ENCODE measurements at places on chromosomes 1 and 21. TPM values are rescaled to one million over a fixed set of nuclear protein-coding genes. Genes with fewer than 3 reads are reported as not detected.

The MTMR11 gene
- 0.34 TPM for total RNA-seq

The SLFNL1 gene
- total RNA-seq: 0.17 TPM

The GPR161 gene
- total RNA-seq: 19.4 TPM

The CDCA8 gene
- total RNA-seq: 1.5 TPM

The WRAP73 gene
- total RNA-seq: 16.3 TPM

The ATP1B1 gene
- total RNA-seq: 4.6 TPM

The PGLYRP3 gene
- not detected for total RNA-seq

The NEK2 gene
- total RNA-seq: 4.5 TPM

The TFF1 gene
- not detected for total RNA-seq

The OR2T11 gene
- total RNA-seq: not detected

The NBPF10 gene
- total RNA-seq: 0.22 TPM

The C1QC gene
- not detected for total RNA-seq

The EPHA10 gene
- total RNA-seq: under 0.01 TPM

The PLA2G2D gene
- not detected for total RNA-seq

The ADAMTS5 gene
- total RNA-seq: 2.9 TPM

The ZNF697 gene
- total RNA-seq: 19.0 TPM

The LCE1C gene
- total RNA-seq: not detected

The LRRN2 gene
- total RNA-seq: not detected

The FCRLA gene
- total RNA-seq: not detected
